DMS153 (cell line): ENCODE measurements at places on chromosomes 12 and 14.

DNA sequence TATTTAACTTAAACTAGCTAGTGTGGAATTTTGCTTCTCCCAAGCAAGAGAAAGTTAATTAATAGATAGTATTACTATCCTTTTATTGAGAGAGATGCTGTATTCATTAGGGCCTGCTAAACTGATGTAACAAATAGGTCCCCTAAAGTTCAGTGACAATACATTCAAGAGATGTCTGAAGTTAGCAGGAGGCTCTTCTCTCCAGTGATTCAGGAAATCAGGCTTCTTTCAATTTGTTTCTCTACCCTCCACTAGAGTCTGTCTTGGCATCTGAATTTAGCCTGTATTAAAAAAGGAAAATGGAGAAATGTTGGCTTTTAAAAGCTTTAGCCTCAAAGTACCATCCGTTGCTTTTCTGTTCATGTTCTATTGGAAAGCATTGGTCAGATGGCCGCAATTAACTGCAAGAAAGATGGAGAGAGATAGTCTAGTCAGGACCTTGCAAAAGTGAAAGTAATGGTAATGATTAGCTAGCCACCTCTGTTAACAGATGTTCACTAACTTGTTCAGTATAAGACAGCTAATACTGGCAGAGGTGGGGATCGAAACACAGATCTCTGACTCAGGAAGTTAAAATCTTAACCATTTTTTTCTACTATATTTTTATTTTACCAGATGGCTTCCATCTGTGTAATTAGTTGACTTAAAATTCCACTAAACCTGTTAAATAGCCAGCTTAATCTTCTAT lies 786.8 kb downstream of the TMTC2 start:
- no peak for DNase-seq

DNA sequence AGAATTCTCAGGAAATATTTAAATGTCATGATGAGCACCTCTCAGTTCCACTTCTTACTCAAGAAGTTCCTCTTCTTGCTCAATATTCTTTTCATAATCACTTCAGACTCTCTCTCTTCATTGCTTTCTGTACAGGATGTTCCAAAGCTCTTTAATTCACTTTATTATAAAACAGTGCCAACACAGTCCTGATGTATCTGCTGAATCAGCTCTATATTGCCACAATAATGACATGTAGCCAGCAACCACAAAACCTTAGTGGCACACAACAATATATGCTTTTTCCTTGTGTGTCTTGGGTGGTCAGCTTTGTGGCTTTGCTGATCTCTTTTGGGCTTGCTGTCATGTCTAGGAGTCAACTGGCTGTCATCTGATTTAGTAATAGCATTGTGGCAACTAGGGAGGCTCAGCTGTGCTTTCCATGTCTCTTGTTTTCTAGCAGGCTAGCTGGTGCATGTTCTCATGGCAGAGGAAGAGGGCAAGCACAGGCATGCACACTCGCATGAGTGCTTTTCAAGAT lies 52.8 kb upstream of the SLC2A13 start:
- DNase-seq: peak; percentile 34

- DNase-seq: no peak
These were observed 137.0 kb upstream of the CDKN3 start for GRCh38 chr14:54259821-54260220.

DNA sequence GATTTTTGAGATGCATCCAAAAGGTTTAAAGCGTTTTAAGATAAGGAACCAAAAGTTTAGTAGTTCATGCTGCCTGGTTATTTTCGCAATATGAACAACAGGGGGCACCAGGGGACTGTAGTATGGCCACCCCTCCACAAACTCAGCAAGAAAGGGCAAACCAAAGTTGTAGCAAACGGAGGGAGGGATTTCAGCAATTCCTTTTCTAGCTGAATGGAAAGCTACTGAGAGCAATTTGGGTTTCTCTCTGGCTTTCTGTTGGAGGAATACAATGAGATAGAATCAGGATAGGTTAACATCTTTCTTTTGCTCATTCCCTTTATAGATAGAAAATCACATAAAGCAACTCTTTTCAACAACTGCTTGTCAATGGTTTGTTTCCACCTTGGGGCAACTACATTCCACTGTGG lies 62.5 kb downstream of the DRAM1 start:
- DNase-seq: peak; percentile 7

DNA sequence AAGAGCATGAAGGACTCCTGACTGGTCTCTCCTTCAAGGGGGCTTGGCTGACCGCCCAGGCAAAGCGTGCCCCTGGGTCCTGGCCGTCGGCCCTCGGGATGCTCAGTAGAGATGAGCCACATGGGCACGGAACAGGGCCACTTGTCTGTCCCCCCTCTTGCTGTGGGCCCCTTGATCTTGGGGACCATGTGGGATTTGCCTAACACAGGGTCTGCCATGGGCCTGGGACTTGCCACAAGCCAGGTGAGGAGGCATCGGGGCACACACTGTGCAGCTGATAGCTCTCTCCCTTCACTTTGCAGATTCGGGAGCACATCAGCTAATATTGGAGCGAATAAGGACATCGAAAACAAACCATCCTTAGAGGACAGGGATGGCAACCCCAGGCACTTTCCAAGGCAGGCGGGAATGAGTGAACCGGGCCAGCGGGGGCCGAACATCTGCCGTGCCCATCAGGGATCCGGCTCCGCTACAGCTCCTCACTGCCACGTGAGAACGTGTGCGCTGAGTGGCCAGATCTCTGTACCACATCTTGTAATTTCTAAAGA lies 88.1 kb downstream of the PIWIL1 start:
- DNase-seq: no peak

DNA sequence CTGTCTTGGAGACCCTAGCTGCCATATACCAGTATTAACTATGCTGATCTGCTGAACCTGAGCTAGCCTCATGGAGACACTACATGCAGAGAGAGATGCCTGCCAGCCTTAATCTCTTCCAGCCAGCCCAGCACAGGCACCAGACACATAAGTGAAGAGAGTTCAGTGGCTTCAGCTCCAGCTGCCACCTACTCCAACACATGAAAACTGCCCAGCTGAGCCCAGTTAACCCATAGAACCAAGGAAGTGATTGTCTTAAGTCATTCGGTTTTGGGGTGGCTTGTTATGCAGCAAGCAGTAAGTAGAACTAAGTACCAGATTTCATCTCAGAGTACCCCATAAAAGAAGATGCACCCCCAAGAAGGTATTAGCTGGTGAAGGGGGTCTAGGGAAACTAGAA lies 7.6 kb downstream of the SERPINA11 start:
- no peak for DNase-seq
